Fibroblast of mammary gland (primary cell): ENCODE measurements at places on chromosomes 11 and 22.

- peak; percentile 38 for DNase-seq
Observed at GRCh38 chr11:71206186-71206585, 46.2 kb downstream of the SHANK2 start.

GRCh38 chr11:64556044-64556720 lies 34.8 kb upstream of the SLC22A12 start:
- no peak for DNase-seq

DNA sequence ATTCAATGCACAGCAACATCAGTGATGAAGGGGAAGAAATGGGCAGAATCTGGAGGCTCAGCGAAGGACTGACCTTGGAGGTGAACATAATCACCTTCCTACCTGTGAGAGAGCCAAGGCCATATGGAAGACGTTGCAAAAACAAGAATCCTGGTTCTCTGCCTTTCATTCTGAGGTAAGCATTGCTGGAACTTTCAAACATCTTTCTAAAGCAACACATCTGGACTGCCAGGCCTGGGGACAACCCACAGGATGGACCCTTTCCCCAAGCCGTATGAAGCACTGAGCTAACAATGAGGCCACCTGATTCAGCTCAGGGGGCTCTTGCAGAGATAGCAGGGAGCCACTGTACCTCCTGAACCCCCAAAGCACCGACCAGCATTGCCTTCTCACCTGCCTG lies 70.5 kb downstream of the ETS1 start:
- DNase-seq: peak; percentile 13

DNA sequence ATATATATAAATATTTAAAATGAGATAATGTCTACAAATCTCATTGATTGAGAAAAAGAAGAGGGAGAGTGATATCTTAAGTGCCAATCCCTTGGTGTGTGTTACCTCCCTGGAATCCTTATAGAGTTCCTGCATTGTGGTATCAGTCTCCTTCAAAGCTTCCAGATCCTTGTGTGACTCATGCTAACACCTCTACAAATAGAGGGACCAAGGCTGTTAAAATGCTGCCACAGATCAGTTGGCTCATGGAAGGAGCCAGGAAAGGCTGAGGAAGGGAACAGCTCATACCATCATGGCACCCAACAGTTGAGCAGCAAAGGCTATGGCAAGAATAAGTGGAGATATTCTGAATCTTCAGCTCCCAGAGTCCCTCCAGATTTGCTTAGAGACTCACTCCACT lies 163.6 kb upstream of the ISX start:
- no peak for DNase-seq

- DNase-seq: no peak
Observed at GRCh38 chr22:33756508-33756949, 163.7 kb downstream of the LARGE1 start.

DNA sequence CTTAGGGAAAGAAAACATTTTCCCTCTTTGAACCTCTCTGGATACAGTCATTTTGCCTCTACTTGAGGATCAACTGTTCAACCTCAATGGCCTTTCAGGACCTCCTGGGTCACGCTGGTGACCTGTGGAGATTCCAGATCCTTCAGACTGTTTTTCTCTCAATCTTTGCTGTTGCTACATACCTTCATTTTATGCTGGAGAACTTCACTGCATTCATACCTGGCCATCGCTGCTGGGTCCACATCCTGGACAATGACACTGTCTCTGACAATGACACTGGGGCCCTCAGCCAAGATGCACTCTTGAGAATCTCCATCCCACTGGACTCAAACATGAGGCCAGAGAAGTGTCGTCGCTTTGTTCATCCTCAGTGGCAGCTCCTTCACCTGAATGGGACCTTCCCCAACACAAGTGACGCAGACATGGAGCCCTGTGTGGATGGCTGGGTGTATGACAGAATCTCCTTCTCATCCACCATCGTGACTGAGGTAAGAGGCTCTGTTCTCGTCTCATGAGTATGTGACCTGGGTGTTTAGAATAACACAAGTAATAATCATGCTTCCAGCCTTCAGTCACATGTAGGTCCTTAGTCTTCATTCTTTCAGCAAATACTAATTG lies 495 bp downstream of the SLC22A9 start:
- no peak for DNase-seq

DNA sequence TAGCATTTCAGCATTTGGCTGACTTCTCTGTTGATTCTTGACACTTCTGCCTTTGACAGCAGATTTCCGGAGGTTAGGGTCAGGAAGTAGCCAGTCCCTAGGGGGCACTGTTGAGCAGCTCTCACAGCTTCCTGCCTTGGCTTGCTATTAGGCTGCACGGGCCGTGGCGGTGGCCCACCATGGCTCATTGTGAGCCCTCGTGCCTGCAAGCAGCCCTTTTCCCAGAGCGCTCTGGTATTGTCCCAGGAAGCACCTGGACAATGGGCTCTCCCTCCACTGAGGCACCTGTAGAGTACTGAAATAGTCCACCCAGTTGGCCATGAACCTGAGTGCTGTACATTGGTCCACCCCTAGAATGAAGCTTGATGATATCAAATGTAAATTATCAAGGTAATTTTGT lies 100.2 kb upstream of the GAL start:
- DNase-seq: peak; percentile 38

DNA sequence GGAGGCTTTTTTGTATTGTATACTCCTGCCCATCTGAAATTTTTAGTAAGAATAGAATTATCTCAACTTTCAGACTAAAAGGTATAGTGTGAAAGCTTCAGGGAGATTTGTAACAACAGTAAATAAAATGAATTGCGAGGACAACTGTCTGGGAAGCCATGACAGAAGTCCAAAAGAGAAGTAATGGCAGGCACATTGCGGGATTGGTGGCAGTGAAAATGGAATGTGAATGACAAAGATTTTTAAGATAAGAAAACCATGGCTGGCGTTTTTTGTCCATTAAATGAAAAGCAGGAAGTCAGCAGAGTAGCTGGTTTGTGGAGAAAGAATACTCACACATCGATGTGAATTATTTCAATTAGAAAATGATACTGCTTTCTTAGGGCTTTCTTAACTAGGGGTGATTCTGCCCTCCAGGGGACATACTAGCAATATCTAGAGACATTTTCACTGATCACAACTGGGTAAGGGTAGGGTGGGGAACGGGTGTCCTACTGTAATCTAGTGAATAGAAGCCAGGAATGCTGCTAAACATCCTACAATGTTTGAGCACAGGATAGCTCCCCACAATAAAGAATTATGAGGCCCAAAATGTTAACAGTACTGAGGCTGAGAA lies 1.6 kb downstream of the NPAT start:
- DNase-seq: peak; percentile 14

DNA sequence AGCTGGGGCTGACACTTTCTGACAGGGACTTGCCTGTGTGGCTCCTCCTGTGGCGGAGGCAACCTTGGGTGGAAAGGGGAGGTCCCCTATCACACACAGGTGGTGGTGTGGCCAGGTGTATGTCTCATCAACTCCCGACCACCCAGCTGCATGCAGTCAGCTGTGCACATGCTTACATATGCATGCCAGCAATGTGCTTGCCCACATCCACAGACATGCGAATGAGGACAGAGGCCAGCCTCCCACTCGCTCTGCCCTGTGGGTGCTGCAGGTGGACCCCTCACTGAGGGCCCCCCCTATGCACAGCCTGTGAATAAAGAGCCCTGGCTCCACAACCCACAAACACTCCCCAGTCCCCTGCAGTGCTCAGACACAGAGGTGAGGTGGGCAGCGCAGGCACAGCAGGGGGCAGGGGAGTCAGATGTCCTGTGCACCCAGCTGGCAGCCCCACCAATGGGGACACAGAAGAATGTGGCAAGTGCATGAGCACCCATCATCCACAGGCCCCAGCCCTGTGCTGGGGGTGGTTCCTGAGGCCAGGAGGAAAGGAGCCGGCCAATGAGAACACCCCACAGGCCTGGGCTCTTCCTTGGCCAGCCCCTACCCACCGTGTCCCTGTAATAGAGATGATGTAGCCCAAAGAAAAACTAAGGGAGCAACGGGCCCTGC lies 9.5 kb downstream of the GNB1L start:
- DNase-seq: no peak

DNA sequence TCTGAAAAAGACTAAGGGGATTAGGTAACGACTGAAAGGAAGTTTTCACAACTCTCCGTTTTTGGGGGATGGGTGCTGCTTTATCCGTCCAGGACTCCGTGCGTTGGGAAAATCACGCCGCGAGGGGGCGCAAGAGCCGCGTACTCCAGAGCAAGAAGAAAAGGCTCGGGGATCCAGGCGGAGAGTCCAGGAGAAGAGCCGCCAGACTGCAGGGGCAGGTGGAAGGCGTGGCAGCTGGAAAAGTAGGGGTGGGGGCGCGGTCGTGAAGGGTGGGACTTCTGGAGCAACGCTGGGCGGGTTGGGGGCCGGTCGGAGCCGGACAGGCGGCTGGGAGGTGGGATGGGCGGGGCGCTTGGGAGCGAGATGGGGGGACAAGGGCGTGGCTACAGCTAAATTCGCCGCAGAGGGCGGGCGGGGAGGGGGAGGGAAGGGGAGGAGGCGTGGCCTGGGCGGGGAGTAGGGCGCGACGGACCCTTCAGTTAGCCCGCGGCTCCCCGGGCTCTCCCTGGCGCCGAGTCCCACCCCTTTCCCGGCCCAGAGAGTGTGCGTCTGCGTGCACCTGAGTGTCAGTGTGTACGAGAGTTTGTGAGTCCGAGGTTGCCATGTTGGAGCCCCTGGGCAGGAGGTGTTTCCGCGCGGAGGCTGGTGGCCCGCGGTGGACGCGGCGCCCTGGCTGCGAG lies 613 bp upstream of the ARHGEF17 start:
- DNase-seq: peak; percentile 97

GRCh38 chr11:72921028-72921716 lies 107.0 kb downstream of the ATG16L2 start:
- no peak for DNase-seq

DNA sequence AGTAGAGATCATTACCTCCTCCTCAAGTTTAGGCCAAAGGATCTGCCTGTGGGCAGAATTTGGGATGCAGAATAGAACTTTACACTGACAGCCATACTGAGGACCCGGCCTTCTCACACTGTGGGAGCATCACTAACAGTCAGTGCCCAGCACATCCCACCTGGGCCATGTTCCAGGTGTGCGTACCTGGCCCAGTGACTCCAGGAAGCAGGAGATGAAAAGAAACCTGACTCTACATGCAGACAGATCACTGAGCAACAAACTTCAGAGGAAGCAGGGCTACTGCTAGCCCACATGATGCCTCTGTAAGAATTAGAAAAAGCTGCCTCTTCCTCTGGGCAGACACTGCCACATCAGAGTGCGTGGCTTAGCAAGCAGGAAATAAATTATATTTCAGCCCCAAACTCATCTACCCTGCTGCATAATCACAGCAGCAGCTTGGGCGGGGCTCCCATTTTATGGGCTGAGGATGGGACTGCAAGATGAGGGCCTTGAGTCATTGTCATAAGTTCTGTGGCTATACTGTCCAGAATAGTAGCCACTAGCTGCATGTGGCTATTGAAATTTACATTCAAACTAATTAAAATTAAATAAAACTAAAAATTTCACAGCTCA lies 6.0 kb upstream of the LMO2 start:
- no peak for DNase-seq

DNA sequence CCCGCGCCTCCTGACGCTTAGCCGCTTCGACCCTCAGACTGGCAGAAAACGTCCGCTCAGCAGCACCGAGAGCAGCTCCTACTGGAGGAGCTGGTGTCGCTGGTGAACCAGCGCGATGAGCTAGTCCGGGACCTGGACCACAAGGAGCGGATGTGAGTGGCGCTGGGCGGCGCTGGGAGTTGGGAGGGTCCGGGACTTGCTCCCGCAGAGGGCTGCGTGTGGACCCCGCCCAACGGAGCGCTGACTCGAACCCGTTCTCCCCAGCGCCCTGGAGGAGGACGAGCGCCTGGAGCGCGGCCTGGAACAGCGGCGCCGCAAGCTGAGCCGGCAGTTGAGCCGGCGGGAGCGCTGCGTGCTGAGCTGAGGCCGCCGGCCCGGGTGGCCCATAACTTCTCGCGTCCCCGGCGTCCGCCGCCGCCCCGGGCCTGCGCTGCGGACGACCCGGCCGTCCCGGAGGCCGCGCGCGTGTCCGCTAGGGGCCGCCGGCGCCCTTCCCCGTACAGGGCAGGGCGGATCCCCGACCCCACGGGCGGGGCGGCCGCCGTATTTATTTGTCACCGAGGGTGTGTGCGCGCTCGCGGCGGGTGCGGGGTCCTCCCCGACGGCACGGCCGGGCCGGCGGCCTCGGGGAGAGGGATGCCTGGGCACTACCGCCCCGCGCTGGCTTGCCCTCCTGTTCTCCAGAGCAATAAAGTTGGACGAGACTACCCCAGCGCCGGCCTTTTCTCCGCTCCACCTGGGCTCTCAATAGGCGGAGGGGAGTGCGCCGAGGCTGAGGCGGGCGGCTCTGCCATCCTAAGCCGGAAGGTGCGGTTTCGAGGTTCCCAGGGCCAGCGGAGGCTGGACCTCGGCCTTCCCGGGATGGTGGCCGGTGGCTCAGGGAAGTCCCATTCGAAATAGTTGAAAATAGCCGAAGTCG lies 3.4 kb downstream of the KCNK7 start:
- DNase-seq: peak; percentile 69

GRCh38 chr22:48393041-48393370 lies 1434.7 kb downstream of the BRD1 start:
- DNase-seq: no peak

DNA sequence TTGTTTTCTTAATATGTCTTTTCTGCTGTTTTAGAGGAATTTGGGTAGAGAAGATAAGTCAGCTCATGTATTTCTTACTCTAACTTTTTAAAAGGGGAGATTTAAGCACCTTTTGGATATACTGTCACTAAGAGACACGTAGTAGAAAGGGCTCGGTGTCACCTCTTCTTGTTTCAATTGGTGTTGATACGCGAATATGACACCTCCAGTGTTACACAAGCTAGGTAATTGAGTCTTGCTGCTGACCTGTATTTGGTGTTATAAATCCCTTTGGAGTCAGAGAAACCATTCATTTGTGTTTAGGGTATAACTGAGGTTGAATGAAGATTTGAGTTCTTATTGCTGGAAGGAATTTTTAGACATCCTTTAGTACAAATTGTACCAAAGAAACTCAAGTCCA lies 25.6 kb downstream of the FAR1 start:
- no peak for DNase-seq

- DNase-seq: no peak
Observed at GRCh38 chr11:125370561-125371389, 125.3 kb downstream of the FEZ1 start.

DNA sequence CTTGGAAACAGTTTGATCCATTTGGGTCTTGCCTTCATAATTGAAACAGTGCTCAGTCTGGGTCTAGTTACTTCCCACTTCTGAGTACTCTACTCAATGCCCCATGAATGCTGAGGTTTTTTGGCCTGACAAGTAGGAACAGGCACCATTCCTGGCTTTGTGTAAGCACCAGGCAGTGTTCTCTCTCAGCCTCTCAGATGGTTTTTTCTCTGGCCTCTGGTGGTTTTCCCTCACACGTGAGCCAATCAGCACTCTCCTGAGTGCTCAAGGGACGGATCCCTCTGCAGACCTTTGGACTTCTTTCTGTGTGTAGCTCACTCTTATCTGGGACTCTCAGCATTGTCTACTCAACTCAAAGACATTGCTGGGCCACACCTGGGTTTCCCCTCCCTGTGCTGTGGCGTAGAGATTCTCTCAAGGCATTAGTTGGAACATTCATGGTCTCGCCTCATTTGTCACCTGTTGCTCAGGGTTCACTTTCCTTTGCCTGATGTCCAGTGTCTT lies 21.3 kb downstream of the SIK2 start:
- no peak for DNase-seq
